ENCODE measurements at places on chromosomes 16 and 17.

GRCh38 chr17:82615084-82616020 is 32.9 kb downstream of the WDR45B start:
- no peak for DNase-seq

GRCh38 chr16:10942352-10943063 is at the start of gene DEXI:
Gene DEXI (minus strand): TSS chr16:10942468. CDS start chr16:10942005, 463 bp downstream.
- peak; percentile 88 for DNase-seq

GRCh38 chr16:89478576-89479221 is 11.7 kb downstream of the ANKRD11 start:
- DNase-seq: no peak

GRCh38 chr16:58488531-58488930 is 11.4 kb upstream of the NDRG4 start:
- DNase-seq: no peak

DNA sequence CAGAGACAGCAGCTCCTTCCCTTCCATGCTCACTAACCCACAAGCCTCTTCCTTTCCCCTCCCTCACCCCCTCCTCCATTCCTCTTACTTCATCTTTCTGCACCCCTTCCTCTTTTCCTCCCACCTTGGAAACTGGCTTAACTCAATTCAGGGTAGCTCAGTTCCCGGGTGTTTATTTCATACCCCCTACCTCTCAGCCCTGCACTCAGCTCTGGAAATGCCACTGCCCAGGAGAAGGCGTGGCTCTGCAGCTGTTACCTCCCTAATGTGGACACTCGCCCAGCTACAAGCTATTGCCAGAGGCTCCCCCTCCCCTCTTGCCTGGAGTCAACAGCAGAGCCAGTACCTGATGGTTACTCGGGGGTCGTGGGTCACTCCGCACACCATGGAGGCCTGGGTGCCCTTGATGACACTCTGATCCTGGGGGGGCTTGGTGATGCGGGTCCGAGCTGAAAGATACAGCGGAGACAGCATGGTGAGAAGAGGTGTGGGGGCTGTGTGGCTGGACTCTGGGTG is 118.4 kb upstream of the CDC42EP4 start:
- DNase-seq: no peak

DNA sequence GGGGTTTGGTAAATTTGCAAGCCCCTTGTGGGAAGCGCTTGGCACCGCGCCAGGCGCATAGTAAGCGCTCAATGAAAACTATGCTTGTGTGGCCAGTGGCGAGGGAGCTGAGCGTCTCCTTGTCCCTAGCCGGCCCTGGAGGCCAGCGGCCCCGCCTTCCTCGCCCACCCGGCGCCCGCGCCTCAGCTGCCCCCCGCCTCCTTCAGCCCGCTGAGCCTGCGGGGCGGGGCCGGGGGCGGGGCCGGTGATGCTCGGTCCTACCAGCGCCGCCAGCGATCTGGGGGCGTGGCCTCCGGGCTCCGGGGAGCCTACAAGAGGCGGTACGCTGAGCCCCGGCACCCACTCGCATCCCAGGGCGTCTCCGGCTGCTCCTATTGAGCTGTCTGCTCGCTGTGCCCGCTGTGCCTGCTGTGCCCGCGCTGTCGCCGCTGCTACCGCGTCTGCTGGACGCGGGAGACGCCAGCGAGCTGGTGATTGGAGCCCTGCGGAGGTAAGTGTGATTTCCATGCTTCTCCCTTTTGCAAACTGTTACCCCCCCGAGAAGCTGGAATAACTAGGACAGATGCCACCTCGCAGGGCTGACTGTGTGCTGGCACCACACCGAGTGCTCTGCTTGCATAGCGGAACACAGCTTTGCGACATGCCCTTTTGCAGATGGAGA is at the start of gene CRISPLD2:
Gene CRISPLD2, plus strand, starts transcription at position 342 of the 661 bp plus-strand sequence. CDS start 18,511 bp downstream, outside the sequence.
- peak; percentile 82 for DNase-seq

DNA sequence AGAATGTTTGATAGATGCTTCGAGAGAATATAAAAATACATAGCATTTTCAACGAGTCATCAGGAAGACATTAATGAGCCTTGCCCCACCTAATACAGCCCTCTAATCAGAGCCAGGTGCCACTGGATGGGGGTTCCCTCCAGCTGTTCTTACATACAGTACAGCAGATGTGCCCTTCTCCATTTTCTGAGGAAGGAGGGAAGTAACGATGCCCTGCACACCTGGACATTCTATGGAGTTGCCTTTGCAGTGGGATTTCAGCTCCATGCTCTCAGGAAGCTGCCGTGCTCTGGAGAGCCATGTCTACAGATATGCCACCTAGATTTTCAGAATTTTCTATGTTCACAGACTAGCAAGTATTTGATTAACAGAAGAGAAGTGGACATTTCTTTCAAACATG is 36.3 kb downstream of the CDRT15 start:
- no peak for DNase-seq

- DNase-seq: no peak
These were observed 73.7 kb downstream of the CA4 start for GRCh38 chr17:60223456-60223855.

- no peak for DNase-seq
These were observed 7.9 kb upstream of the TMEM220 start for GRCh38 chr17:10737736-10738135.

GRCh38 chr16:14523632-14524031 is 106.4 kb downstream of the PARN start:
- no peak for DNase-seq

- no peak for DNase-seq
These were observed 8.7 kb upstream of the ATP2A3 start for GRCh38 chr17:3972931-3973330.

DNA sequence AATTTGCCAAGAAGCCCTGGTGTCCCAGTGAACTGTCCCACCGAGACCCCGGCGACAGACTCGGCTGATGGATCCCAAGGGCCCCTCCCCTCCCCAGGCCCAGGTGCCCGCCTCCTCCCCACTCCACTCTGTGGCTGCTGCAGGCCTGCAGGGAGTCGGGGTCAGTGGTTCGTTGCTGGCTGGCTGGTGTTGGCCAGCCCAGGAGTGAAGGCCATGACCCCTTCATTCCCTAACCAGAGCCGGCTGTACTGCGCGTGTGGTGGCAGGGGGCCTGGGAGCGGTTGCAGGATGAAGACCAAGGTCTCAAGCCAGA is 9.2 kb upstream of the TBX2 start:
- DNase-seq: no peak

GRCh38 chr17:81336930-81337325 is 41.8 kb upstream of the SLC38A10 start:
- DNase-seq: no peak

Measured in stimulated activated CD4-positive, alpha-beta T cell treated with anti-CD3 and anti-CD28 coated beads, TNF-alpha, amount 100 ng/mL, for 4 hours (primary cell).